ENCODE measurements at places on chromosomes 7 and 10.

DNA sequence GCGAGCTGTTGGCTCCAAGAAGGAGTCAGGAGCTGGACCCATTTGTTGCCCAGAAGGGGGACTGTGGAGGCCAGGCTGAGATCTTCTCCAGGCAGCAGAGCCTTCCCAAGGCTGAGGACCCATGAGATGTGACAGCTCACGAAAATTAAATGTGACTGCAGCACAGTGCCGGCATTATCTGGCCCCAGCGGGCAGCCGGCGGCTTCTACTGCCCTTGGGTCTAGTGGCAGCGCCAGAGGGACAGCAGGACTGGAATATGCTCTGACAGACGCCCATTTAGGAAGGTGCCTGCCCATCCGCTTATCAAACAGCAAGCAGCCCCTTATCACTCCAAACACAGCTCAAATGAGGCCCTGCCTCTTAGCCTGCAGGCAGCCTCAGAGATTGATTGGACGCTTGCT lies 122.9 kb upstream of the LYZL2 start:
- DNase-seq = no peak

DNA sequence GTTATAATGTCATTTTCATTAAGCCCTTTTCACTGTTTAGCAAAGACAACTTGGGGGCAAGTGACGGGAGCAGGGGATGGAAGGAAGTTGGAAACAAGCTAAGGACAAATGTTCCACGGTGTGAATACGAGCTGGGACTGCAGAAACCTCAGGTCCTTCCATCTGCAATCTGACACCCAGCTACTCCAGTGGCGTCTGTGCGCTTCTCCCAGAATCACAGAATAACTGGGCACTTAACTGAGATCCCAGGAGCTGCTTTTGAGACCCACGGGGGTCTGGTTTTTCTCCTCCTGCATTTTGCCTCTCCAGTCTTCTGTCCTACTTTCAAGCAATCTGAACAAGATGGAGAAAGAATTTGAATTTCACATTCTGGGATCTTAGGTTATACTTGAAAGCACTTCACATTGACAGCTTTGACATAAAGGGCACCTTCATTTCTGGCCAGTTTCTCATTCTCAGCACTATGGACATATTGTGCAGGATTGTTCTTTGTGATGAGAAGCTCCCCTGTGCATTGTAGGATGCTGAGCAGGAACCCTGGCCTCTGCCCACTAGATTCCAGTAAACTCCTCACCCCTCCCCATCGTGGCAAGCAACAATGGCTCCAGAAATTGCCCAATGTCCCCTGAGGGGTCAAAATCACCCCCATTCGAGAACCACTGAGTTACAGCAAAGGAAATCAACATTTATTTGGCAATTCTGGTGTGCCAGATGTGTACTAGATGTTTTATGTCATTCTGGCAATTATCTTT lies 194.1 kb downstream of the CACNB2 start:
- no peak for DNase-seq

GRCh38 chr7:51731075-51731474 lies 414.5 kb upstream of the COBL start:
- no peak for DNase-seq

GRCh38 chr10:132480356-132480755 lies 57.2 kb upstream of the INPP5A start:
- no peak for DNase-seq

GRCh38 chr7:14639801-14640200 lies 262.8 kb downstream of the DGKB start:
- no peak for DNase-seq

- no peak for DNase-seq
Measured at GRCh38 chr10:93454736-93455135, 27.4 kb downstream of the MYOF start.

GRCh38 chr10:66604195-66604594 lies 321.6 kb upstream of the LRRTM3 start:
- DNase-seq = no peak

GRCh38 chr10:70752571-70752970 lies 32.6 kb downstream of the TBATA start:
- no peak for DNase-seq

DNA sequence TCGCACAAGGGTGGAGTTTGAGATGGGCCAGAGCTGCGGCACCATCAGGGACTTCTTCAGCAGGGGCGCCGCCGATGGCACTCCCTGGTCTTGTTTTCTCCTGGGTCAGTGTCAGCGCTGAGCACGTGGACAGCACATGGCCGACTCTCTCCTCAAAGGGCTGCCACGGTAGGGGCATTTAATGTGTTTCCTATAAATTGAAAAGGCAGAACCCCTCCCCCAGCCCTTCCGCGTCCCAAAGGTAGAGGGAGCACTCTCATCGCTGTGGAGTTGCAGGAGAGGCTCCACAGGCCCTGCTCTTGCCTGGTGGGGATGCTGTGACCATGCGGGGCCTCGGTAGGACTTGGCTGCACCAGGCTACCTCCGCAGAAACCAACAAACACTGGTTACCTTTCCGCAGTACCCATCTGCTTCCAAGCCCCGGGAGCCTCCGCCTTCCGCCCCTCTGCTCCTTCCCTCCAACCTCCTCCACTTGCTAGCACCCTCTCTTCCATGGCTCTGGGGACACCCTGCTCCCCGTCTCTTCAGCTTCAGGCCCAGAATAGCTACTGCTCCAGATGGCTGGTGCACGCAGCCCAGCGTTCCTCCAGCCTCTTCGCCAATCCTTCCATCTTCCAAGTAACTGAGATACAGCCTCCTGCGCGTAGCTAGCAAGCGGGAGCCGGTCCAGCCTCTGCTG lies 166.3 kb upstream of the ADCY1 start:
- no peak for DNase-seq

DNA sequence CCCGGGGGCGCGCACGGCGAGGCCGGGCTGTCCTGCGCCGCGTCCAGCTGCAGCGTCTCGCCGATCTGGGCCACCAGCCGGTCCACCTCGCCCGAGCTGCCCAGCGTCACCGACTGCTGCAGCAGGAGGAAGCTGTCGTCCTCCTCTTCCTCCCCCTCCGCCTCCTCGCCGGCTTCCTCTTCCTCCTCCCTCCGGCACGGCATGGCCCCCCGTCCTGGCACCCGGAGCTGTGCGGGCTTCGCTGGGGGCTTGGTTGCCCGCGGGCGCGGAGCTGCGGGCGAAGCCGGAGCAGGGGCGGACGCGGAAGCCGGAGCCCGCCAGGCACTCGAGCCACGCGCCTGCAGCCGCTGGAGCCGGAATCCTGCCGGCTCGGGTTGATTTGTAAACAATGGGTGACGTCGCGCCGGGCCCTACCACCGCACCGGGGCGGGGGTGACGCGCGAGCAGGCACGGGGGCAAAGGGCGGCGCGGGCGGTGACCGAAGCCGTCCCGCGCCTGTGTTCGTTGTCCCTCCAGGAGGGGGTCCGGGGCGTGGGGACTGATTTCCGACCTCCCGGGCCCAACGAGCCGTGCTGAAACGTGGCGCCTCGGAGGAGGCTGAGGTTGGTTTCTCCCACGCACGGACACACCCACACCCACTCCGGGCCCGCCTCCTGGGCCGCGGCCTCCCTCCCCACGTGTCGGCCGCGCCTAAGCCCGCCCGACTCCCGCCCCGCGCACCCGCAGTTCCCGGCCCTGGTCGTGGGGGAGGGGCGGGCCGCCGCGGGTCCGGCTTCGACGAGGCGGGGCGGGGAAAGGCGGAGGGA lies at the start of gene FRAT2:
Gene FRAT2, minus strand, starts transcription at position 360 of the 806 bp plus-strand sequence. Its CDS starts 157 bp downstream, at position 203.
- DNase-seq = peak; percentile 79

GRCh38 chr7:153081496-153081895 lies 321.9 kb downstream of the ACTR3B start:
- DNase-seq = no peak

GRCh38 chr10:132304756-132305509 lies 2.8 kb downstream of the STK32C start:
- no peak for DNase-seq

- DNase-seq = no peak
Measured at GRCh38 chr7:55524558-55525310, 47.6 kb downstream of the VOPP1 start.

DNA sequence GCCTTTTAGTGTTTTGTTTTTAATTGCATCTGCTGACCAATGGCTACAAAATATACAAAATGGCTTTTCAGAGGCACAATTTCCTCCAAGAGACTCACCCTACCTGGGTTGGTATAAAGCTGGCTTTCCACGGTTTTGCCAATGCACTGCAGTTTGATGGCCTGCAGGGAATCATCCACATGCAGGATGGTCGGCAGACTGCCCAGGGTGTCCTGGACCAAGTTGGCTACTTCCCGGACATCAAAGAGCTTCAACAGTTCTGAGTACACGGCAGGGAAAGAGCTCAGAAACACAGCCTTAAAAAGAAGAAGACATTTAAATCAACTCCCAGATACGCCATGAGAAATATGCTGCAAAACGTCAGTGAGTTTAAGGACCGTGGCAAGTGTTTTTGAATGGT lies 301.0 kb upstream of the IMMP2L start:
- DNase-seq = no peak

- DNase-seq = no peak
Measured at GRCh38 chr7:131521651-131522163, 34.7 kb downstream of the PODXL start.

- DNase-seq = no peak
Measured at GRCh38 chr10:93873420-93874115, 20.2 kb upstream of the SLC35G1 start.

DNA sequence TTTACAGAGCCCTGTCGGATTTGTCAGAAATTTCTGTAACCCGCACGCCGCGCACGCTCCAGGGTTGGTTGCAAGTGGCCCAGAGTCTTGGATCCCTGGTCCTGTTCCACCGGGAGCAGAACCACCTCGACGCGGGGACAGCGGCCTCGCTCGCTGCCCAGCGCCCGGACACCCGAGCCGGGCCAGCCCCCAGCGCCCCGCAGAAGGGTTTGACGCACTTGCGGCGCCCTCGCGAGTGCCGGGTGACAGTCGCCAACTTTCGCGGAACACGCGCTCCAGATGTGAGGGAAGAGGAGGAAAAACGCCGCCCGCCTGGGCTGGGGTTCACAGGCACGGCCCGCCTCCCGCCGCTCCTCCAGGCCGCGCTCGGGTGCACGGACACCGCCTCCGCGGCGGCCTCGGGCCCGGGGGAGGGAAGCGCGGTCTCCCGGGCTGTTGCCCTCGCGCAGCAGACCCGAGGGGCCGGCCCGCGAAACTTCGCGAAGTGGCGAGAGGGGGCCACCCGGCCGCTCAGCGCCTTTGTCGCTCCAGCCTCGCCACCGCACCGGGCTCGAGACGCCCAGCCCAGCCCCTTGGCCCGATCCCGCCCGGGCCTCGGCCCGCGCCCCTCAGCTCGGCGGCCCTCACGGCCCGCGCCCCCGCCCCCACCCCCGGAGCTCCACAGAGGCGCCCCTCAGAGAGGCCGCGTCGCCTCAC lies 514 bp downstream of the RNF216 start:
- no peak for DNase-seq

DNA sequence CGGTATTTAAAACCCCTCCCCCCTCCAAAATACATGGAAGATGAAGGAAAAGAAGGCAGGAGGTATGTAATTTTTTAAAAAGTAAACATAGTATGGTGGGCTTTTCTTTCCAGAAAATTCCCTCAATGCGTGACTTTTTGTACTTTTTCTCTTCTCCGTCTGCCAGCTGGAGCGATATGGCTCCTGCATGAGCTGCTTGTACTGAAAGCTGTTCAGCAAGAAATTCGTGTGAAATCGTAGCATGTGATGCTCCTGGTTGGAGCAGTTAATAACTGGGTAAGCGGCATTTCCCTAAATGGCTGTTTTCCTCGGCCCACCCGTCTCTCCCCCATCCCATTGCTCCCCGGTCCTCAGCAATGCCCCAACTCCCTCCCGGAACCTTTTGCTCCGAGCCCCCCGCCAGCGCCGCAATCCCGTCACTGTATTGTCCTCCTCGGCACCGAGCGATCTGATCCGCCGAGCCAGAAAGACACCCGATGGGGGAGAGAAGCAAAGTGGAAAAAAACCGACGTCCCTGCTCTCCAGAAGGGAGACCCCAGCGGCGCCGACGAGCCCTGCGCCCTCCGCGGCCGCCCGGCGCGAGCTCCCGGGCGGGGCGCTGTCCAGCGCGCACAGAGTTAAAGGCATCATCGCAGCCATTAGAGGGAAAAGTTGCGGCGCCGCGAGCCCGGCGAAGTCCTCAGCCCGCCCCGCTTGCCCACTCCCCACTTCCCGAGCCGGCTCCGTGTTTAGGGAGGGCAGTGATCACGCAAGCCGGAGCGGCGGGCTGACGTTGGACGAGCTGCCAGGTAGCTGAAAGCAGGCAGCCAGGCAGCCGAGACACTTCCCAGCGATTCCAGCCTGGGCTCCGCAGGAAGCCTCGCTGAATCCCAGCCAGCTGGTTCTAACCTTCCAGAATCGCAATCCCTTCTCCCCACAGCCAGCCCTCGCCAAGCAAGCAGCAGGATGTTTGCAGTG lies at the start of gene VSTM2A:
Gene VSTM2A, plus strand, starts transcription at position 707 of the 957 bp plus-strand sequence. CDS start 356 bp downstream, outside the sequence.
- DNase-seq = no peak

DNA sequence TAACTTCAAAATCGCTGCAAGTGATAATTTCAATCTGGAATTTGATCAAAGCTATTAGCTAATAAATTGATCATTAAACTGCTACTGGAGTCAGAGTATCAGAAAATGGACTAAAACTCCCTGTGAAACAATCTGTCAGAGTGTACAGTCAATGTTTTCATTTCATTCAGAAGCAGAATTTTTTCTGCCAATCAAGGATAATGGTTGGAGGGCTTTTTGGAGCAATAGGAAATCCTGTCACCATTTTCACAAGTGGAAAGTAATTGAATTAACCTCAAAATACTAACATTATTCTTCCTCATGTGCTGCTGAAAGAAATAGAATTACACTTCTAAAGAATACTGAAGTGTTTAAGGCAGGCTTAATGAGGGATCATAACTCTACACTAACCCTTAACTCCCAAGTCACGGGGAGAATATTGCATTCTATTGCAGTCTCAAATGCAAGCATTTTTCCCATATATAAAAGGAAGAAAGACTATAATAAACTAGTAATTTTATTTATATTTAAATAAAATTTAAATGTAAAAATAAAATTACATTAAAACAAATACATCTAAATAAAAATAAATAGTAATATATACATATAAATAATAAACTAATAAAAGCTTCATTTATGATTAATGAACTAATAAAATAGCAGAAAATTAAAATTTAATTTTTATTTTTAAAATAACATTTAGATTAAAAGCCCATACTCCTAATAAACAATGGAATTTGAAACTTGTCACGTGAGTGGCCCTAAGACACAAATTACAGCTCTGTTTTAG lies 67.1 kb downstream of the SEMA3E start:
- no peak for DNase-seq

DNA sequence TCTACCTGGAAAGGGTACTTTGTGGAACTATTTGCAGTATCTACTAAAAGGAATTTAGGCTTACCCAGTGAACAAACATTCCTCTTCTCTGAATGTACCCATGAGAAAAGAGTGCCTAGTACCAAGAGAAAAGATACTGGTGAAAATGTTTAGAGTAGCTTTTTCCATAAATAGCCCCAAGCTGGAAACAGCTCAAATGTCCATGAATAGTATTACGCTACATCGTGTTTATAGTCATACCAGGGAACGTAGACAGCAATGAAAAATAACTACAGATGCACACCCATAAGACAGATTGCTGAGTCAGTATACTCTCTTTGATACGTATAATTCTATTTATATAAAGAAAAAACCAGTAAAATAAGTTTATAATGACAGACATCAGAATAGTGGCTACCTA lies 285.9 kb downstream of the KLF6 start:
- DNase-seq = no peak

- DNase-seq = no peak
Measured at GRCh38 chr10:80372675-80373074, 16.1 kb downstream of the DYDC2 start.

Data from HCT116 (cell line).